ENCODE measurements at places on chromosomes 16 and 17.
A peak's percentile ranks its signal among the peaks of the same experiment; 100 is the strongest.

GRCh38 chr17:43467981-43468581 lies 15.7 kb upstream of the DHX8 start:
- DNase-seq: peak; percentile 72

GRCh38 chr16:361341-361871 lies 8.9 kb upstream of the AXIN1 start:
- no peak for DNase-seq

GRCh38 chr17:16468428-16468992 lies 23.5 kb downstream of the LRRC75A start:
- DNase-seq: no peak

DNA sequence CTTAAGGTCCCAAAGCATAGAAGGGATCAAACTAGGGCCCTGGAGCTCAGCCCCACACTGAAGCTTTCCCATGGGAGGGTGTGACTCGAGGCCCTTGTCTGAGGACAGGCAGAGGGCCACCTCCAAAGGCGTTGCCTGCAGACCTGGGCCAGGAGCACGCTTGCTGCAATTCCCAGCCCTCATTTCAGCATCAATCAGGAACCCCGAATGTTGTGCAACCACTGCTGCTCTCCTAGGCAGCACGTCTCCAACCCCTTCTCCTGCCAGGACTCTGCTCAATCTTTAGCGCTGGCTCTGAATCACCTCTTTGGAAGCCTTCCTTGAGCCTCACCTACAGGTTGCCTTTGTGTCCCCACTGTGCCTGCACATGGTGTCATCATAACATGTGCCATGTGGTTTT lies 14.0 kb upstream of the ATP2C2 start:
- no peak for DNase-seq

GRCh38 chr16:324451-325334 lies 27.8 kb downstream of the AXIN1 start:
- DNase-seq: peak; percentile 25

DNA sequence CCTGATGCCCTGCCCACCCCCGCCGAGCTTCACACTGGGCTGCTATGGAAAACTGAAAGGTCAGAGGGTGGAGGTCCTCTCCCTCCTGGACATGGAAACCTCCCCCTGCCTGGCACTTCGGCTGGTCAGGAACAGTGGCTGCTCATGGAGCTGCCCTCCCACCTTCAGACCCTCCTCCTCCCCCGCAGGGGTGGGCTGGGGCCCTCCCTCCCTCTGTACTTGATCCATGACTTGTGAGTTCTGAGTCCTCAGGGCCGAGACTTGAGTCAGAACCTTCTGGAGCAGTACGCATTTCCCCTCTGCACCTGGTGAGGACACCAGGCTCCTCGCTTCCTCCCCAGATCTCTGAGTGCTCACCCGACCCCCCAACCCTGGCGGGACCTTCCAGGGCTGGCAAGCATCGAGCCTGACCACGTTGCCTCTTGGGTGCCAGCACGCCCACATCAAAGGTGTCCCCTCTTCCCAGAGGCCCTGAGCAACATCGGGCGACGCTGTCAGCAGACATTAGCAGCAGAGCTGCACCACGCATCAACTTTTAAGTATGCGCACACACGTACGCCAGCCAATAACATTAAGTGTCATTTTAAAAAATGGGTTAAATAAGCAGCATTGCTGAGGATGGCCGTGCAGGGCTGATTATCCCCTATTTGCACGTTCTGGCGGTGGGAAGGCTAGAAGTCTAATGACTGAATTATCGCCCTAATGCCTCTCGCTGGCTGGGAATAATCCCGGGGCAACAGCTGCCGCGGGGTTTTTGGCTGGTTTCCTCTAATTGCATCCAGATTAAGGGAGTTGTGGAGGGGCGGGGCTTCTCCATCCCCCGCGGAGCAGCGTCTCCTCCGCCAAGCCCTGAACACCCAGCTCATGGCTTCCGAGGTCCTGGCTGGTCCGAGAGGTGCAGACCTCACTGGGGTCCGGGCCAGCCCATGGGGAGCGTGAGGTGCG lies 98.0 kb downstream of the TBC1D16 start:
- no peak for DNase-seq

- no peak for DNase-seq
These were observed 951 bp upstream of the GPRC5C start for GRCh38 chr17:74430706-74431567.

Data from inflammatory macrophage (primary cell).